Hematopoietic multipotent progenitor cell treated with erythropoietin and hydrocortisone succinate and interleukin-3 and kit ligand, for 17 days (in vitro differentiated cells): ENCODE measurements at places on chromosomes 12 and 14.

DNA sequence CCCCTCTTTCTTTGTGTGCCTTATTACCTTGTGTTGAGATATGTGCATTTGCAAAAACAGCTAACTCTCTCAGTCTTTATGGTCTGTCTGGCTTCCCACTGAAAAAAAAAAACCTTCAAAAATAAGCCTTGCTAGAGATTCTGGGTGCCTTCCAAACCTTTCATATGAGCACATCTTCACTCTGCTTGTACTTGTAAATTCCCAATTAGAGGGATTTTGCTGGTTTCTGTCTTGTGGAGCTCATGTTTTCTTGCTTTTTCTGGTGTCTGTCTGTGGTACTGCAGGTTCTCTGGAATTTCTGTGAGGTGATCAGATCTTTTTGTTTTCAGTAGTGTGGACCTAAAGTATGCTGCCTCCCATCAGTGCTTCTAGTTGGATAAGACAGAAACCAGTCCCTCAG, 100.1 kb downstream of the PIK3C2G start:
- no peak for DNase-seq

DNA sequence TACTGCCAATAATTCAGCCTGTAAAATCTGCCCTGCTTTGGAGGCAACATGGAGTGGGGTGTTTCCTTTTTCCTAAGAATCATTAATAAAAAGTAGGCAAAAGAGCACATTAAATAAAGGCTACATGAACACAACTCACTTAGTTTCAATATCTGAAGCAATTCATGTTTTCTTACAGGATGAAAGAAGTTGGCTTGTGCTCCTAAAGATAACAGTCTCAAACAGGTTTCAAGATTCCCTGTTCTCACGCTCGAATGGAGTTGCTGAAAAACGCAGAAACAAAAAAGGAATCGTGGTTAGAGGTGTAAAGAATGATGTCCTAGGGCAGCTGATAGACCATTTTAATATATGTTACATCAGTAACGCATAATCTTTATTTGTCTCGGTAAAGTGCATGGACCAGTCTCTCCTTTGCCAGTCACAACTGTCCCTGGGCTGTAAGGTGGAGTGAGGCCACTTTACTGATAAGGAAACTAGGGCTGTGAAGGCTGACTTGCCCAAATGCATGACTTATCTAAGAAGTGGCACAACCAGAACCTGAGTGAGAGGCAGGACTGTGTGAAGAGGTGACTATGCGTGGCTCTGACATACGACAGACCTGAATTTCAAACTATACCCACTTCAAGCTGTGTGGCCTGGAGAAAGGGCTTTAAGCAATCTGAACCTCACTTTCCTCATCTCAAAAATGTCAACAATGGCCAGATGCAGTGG, 12.6 kb downstream of the GIT2 start:
- peak; percentile 61 for DNase-seq

GRCh38 chr12:3881281-3881950, 8.2 kb upstream of the PARP11 start:
- DNase-seq: no peak

GRCh38 chr12:32170437-32170998, 63.9 kb downstream of the BICD1 start:
- no peak for DNase-seq

DNA sequence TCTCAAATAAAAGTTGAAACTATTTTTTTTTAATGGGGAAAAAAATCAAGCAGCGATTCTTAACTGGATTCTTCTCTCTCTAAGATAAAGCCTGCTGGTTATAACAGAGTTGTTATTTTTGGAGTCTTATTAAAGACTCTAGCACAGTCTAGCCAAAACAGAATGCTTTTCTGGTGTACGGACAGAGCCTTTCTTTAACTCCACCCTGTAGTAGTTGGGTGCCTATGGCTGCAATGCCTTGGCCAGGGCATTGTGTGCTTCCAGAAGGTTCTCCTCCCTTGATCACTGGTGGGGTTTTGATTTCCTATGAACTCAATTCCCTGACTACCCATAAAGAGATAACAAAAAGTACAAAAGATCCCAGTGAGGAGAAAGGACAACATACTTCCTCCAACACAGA, 35.7 kb upstream of the TC2N start:
- no peak for DNase-seq

- no peak for DNase-seq
Observed at GRCh38 chr14:64114166-64114565, 180.0 kb downstream of the ESR2 start.

DNA sequence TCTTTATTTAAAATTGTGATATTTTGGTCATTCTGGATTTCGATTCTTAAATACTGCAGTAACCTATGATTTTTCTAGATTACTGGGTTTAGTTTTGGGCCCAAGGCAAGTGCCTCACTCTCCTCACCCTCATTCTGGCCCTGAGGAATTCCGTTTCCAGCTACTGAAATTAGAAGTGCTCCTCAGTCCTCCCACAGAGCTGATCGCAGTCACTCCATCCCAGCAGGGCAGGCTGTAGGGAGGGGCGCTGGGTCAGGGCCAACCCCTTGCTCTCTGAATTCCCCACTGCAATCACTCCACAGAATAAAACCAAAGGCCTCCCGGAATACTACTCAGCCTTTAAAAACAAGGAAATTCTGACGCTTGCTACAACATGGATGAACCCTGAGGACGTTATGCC, 66.5 kb upstream of the DIO3 start:
- DNase-seq: no peak

DNA sequence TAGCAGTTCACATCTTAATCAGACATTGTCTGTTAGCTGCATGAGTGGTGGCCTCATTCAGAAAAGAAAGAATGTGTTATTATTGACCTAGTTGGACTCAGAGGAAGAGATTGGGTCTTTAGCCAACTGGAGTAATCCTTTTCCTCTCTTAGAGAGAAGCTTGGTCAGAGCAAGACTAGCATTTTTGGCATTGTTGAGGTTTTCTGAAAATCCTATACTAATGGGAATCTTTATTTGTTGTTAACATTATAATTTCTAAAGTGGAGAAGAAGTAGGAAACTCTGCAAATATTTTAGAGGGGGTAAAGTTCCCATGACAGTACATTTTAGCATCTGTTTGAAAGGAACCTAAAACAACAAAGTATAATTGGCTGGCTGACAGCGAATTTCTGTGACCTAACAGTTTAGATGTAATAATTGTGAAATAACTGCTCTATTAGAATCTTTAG, 9.7 kb downstream of the TOX4 start:
- no peak for DNase-seq

DNA sequence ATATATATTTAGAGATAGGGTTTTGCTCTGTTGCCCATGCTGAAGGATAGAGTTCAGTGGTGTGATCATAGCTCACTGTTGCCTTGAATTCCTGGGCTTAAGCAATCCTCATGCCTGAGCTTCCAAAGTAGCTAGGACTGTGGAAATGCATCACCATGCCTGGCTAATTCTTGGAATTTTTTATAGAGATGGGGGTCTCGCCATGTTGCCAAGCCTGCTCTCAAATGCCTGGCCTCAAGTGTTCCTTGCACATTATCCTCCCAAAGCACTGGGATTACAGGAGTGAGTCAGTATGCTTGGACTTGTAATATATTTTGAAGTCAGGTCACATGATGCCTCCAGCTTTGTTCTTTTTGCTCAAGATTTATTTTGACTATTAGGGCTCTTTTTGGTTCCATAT, 178.0 kb downstream of the RPAP3 start:
- no peak for DNase-seq

DNA sequence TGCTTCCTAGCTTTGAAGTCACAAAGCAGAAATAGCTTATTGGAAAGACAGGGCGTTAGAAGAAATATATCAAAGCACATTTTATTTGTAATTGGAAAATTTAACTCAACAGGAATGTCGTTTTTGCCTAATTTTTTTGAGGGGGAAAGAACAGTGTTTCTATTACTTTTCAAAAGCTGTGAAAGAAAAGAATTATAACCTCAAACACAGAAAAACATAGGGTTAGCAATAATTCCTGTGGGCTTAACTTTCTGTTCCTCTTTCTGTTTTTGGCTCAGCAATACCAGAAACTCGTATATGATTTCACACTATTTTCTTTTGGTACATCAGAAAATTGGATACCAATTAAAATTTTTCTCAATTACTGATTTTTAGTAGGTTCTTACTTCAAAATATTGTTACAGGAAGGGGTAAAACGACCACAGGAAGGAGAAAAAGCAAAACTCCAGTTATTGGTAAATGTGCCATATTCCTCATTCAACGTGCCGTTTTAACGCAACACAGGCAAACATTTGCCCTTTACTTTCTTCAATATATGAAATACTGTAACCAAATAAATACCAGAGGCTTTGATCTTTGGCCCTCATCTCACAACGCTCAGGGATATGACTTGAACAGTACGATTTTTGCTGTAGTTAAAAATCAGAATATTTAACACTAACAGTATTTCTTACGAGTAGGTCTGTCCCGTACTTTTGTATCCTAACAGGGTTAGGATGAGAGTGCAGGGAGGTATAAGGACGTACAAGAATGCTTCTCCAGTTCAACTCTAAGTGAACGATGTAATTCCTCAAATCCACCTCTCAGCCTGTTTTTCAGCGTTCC, 1.3 kb upstream of the RNU6-7 start:
- no peak for DNase-seq

DNA sequence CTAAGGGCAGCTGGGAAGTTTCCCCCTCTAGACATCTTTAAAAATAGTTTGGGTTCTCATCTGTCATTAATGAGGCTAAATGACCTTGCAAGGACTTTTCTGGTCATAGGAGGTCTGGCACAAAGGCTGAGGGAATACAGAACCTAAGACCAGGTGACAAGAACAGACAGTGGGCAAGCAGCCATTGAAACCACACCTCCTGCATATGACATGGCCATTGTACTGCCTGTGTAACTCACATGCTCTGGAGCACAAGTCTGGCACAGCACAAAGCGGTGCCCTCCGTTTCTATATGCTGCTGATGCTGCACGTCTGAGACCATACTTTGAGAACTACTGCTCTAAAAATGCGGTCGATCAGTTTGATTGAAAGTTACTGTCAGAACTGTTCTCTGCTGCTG, 143.3 kb downstream of the APAF1 start:
- no peak for DNase-seq

- no peak for DNase-seq
Observed at GRCh38 chr12:22409377-22410164, 75.1 kb upstream of the ST8SIA1 start.

DNA sequence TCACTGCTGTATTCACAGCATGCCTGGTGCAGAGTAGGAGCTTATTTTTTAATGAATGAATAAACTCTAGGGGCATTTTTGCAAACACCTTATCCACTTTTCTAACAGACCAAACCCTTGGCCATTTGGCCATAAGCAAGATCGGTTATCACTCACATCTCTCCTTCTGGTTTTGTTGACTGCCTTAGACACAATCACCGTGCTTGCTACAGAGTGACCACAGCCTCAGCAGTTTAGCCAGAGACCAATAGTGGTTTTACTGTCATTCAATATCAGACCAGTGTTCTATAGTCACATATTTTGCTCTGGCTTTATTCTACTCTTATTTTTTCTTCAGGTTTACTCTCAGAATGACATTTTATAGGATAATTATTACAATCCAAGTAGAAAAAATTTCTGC, 2.2 kb downstream of the KLRB1 start:
- DNase-seq: no peak

GRCh38 chr12:48903982-48904411, 21.3 kb downstream of the FKBP11 start:
- DNase-seq: peak; percentile 50

GRCh38 chr12:81077686-81078441, at the start of gene ACSS3:
Gene ACSS3 (plus strand): TSS chr12:81078079. CDS start chr12:81078121, 42 bp downstream.
- DNase-seq: no peak

- DNase-seq: no peak
Observed at GRCh38 chr14:88026890-88027289, 22.0 kb downstream of the GPR65 start.

DNA sequence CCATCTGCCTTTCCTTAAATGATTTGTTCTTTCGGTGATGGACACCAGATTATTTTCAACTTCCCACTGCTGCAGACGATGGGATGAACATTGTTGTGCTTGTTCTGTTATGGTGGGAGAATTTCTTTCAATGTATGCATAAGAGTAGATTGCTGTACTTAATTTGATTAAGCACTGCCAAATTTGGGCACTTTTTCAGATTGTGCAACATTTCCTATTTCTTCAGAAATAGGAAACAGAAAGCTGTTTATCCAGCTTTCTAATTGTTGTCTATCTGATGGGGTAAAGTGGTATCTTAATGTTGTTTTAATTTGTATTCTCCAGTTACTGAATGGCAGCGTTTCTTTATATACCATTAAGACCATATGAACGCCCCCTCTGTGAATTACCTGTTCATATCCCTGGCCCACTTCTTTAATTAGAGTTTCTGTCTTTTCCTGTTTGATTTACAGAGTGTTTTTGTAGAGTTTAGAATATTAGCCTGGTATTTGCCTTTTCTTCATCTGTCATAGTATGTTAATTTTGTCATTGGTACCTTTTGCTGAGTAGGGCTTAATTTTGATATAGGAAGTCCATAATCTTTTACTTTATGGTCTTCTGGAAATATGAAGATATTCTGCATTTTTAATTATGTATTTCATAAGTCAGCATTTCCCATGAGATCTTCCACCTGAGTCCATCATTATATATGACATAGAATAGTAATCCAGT, 59.6 kb downstream of the DIP2B start:
- DNase-seq: no peak

DNA sequence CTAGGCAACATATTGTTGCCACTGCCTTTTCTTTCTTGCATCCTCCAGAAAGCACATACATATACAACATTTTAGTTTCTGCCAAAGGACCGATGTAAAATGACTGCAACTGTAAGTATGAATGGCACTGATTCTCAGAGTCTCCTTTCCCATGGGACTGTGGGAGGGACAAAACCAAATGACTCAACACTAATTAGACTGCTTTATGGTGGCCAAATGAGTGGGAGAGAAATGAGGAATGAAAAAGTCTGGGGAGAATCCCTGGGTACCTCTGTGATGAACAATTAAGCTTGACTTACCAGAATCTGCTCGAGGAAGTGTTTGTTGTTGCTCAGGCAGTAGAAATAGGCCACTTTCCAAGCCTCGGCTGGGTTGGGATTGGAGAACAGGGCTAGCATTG, 10.1 kb downstream of the ZFYVE26 start:
- no peak for DNase-seq

DNA sequence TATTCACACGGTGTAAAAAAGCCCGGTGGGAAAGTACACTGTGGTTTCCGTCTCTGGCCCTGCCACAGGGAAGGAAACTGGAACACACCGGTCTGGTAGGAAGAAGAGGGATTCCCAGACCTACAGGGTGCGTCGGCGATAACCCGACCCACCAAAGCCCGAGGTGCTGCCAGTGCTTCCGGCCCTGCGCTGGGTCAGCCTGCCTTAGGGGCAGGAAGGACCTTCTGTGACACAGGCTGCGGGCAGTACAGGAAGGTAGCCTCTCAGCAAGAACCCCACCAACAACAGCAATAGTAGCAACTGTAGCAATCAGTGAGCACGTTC, 169.5 kb upstream of the FKBP4 start:
- DNase-seq: no peak

DNA sequence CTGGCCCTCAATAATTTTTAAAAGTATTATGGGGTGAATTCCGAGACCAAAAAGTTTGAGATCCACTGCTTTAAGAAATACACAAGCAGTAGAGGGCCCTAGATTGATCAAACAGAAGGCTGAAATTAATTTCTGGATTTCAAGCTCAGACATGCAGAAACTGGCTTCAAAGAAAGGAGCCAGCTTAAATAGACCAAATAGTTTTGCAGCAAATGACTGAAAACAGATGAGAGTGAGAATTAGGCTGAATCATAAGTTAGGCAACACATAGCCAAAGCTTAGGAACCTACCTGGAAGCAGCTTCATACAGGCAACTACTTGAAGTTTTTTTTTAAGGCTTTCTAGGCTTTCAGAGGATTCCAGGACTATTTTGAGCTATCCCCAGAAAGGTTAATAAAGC, 12.4 kb downstream of the ATF7 start:
- no peak for DNase-seq

GRCh38 chr14:55139696-55140509, 10.9 kb downstream of the LGALS3 start:
- DNase-seq: no peak
